ENCODE measurements at places on chromosomes 2 and 18.

- DNase-seq: no peak
Observed at GRCh38 chr18:59096098-59096789, 43.4 kb upstream of the SEC11C start.

GRCh38 chr18:58761241-58761969 is 90.1 kb downstream of the MALT1 start:
- DNase-seq: no peak

DNA sequence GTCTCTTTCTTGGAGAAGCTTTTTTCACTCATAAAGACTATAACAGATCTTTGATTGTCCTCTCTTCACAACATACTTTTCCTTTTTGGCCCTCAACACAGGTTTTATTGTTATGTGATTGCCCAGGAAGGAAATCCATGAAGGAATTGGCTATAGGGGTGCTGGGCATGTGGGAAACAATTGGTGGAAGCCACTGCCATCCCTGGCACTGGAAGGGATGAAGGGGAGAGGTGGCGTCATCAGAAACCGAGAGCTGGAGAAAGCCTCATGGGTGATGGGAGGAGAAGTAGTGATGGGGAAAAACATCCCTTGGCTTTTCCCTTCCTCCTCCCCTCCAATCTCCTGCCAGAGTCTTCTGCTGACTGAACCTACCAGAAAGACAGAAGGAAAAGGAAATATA is 106.2 kb downstream of the SPOPL start:
- no peak for DNase-seq

- DNase-seq: no peak
Observed at GRCh38 chr2:233233618-233234230, 17.7 kb upstream of the ATG16L1 start.

- DNase-seq: no peak
Observed at GRCh38 chr2:202204855-202205254, 33.5 kb downstream of the SUMO1 start.

DNA sequence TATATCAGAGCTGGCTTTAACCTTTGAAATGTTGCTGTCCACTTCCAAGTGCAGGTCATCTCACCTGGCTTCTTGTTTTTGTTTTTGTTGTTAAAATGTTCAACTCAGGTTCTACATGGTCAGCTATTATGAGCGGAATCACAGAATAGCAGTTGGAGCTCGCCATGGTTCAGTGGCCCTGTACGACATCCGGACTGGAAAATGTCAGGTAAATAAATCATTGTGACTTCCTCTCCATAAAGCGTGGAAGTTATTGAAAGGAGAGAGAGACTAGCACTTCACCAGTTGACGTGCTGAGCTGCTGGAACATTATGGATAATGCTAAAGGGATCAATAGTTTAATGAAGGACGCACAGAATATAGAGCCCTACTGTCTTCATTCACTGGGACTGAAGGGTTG is 184.6 kb upstream of the BOD1L2 start:
- DNase-seq: no peak

DNA sequence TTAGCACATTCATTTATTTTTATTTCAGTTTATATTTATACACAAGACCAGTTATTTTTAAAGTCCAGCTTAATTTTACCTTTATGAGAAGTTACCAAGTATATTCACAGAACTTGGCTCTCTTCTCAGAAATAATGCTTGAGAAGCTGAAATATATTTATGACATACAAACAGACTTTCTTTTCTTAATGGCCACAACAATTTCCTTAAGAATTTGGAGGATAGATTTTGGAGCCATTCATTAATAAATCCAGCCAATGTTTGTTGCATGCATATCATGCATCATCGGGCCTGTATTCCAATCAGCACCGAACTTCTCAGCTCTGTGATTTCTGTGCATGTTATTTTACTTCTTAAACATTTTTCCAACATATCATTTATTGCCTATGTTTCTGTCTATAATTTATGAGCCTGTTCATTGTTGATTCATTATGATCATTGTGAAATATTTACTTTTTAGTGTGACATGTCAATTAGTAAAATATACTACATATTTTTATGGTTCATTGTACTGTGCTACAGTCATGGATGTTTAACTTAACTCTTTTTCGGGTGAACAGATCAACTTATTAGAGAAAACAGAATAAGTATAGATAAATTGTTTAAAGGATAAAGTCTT is 3.5 kb downstream of the GULP1 start:
- no peak for DNase-seq

- peak; percentile 40 for DNase-seq
Observed at GRCh38 chr2:27408601-27409320, 630 bp downstream of the PPM1G start.

DNA sequence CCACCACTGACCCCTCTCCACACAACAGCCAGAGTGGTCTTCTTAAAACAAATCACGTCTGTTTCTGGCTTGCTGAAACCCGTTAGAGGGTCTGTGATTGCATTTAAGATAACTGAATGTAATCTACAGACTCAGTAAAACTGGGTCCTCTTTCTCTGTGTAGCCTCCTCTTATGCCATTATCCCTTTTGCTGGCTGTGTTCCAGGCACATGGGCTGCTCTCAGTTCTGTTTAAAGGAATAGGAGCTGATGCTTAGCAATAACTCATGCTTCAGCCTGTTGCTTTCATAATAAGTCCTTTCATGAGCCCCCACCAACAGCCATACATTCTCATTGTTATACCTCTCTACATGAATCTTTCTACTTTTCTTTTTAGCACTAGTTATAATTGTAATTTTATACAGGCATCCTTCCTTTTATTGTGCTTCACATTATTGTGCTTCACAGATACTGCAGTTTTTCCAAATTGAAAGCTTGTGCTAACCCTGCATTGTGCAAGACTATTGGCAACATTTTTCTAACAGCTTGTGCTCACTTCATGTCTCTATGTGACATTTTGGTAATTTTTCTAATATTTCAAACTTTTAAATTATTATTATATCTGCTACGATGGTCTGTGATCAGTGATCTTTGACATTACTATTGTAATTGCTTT is 782.6 kb downstream of the MBD2 start:
- no peak for DNase-seq

GRCh38 chr2:150167711-150168110 is 319.8 kb downstream of the RND3 start:
- no peak for DNase-seq

- DNase-seq: no peak
Observed at GRCh38 chr2:6968319-6969100, 51.3 kb downstream of the RNF144A start.

- DNase-seq: no peak
Observed at GRCh38 chr2:180647221-180647620, 333.2 kb upstream of the UBE2E3 start.

DNA sequence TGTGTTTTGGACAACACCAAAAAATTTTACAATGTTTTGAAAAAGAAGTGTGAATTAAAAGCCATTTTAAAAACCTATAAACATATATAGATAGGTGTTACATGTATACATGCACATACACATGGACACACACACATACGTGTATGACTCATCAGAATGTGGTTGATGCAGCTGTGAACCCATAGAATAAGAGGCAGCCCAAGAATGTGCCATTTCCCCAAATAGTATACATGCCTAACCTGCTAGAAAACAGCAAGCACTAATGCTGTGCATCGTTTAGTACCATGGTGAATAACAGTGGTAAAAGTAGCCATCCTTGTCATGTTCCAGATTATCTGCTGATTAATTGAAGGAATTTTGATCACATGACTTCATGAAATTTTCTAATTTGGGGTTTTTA is 149.0 kb downstream of the DSEL start:
- DNase-seq: no peak

DNA sequence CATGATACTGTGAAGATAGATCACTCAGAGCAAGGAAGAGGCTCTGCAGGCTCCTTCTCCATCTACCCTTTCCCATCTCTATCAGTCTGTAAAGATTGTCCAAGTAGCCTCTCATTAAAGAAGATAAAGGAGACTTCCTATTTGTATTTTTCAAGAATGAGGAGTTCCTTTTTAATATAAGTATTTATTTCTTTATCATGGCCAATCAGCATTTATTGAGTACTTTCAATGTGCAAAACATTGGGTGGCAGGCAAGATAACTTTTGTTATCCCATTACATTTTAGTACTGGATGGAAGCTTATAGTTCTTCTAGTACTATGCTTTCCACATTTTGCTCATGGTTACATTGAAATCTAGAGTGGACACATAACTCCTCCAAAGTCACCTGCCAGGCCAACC is 3.6 kb upstream of the PDE11A start:
- no peak for DNase-seq

GRCh38 chr2:102262216-102263129 is 48.9 kb upstream of the IL1RL1 start:
- no peak for DNase-seq

DNA sequence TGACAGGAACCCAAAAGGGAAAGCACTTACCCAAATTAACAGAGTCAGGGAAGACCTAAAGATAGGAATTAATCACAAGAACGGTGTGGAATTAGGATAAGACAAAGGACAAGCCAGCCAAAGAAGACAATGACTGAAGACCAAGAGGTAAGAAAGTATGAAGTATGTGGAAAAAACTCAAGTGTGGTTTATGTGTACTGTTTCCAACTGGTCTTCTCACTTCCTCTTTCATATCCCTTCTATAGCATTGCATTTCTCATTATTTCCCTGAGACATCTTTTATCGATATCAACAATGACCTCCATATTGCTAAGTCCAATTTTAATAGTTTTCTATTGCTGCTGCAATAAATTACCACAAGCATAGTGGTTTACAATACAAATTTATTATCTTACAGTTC is 313.5 kb upstream of the SLC39A10 start:
- DNase-seq: no peak

DNA sequence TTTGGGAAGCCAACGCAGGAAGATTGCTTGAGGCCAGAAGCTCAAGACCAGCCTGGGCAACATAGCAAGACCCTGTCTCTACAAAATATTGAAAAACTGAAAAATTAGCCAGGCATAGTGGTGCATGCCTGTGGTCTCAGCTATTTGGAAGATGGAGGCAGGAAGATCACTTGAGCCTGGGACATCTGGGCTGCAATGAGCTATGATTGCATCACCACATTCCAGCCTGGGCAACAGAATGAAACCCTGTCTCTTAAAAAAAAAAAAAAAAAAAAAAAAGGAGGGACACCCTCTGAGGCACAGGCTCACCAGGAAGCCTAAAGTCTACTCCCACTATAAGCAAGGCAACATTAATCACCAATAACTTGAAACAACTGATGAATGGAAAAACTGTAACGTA is 151.1 kb downstream of the CCDC148 start:
- no peak for DNase-seq

Data from activated naive CD8-positive, alpha-beta T cell treated with anti-CD3 and anti-CD28 coated beads, Interleukin-2, amount 50 U/mL, for 24 hours (primary cell).